Foreskin fibroblast (primary cell): ENCODE measurements at places on chromosomes 7 and 10.

DNA sequence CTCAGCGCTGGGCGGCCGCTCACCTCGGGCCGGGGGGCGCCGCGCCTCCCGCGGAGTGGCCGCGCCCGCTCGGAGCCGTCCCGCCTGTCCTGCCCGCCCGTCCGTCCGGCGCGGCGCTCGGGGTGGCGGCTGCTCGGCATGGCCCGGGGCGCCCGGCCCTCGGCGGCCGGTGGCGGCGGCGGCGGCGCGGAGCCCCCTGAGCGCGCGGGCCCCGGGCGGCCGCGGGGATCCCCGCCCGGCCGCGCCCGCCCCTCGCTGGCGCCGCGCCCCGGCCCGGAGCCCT is 338 bp downstream of the SDK1 start:
- no peak for DNase-seq

DNA sequence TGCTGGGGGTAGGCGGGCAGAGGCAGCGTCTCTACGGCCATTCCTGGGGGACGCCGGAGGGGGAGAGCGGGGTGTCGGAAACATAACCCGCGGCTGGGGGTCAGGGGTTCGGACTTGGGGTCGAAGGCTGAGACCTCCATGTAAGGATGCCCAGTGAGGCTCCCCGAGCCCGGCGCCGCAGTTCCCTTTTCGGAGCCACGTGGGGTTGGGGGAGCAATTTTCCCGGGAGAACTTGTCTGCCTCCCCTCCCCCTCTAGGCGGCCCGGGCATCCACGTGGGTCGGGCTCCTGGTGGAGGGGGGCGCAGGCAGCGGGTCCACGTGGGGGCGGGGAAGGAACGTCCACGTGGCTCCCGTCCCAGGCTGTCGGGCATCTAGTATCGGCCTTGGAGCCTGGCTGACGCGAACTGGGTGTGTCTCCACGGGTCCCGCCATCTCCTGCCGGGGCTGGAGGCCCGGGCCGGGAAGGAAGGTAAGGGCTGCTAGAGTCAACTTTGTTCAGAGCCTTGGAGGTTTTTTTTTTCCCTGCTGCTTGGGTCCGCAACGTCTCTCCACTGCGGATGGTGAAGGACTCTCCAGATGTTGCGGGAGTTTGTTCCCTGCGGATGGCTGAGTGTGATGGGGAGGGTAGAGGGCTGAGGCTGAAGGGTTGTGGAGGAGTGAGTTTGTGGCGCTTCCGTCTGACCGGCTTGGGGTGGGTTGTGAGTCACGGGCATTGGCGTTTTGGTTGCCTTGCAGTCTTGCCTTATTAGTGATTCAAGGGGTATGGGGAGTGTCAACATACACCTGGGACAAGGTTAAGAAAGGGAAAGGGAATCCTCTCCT is 744 bp downstream of the PPRC1 start:
- DNase-seq: peak; percentile 89

DNA sequence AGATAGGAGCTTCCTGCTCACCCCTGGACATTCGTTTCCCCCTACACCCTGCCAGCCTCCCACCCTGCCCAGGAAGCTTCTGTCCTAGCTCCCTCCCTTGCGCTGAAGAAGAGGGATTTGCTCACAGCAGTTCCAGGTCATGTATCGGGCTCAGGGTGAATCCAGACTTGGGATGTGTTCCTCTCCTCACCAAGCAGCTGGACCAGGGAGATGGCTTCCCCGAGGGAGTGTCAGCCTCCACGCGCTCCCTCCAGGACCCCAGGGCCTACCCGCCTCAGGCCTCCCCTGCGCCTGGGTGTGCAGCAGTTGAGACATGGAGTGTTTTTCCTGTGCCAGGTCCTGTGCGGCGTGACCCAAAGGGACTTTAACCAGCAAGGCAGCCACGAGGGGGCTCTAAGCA is 435.6 kb upstream of the FOXK1 start:
- DNase-seq: no peak

- DNase-seq: peak; percentile 39
These were observed at the start of gene KMT2C for GRCh38 chr7:152435384-152436110. TSS of gene KMT2C (minus strand) at chr7:152436003. CDS start at chr7:152435786, 217 bp downstream.

DNA sequence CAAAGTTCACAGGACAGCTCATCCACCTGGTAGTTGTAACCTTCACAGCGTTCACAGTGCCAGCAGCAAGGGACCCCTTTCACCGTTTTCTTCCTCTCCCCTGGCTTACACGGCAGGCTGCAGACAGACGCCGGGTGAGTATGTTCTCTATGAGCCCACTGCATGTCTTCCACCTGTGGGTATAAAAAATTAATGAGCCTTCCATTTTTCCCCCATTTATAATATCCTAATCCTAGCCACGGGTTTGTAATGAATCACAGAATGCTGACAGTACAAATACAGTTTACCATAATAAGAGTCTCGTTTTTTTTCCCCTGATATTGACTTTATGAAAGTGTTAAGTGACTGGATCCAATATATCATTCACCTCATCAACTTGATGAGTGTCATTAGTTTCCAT is 719.0 kb downstream of the GRM8 start:
- no peak for DNase-seq

- DNase-seq: no peak
These were observed 193.4 kb upstream of the STEAP4 start for GRCh38 chr7:88500131-88500530.

- DNase-seq: peak; percentile 72
These were observed 122.5 kb downstream of the OAT start for GRCh38 chr10:124296121-124296812.

GRCh38 chr7:88787777-88788176 is 7.8 kb downstream of the TEX47 start:
- no peak for DNase-seq

DNA sequence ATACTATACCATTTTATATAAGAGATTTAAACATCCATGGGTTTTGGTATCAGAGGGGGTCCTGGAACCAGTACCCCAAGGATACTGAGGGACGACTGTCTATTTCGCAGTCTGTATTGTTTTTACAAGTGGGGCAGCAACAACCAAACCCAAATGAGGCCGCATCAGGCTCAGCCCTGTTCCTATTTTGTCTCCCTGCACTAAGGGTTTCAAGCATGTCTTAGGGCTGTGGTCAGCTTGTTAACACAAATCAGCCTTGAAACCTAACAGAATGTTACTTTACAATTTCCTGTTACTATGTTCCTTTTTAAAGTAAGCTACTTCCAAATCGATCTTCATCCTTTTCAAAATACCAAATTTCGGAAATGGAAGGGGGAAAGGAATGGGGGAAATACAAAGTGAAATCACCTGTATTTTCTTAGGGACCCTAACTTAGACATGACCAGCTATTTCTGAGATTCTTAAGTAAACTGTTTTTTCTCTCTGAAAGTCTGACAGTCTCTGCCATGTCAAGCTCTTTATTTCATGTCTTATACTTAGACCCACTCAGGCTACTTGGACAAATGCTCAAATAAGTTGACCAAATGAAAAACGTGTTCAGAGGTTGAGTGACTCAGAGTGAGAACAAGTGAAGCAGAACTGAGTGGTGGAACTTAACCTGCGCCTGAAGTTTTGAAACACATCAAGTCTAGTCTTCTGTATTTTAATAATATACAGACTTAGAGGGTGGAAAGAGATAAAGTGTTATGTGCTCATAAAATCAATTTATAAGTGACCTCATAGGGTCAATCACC is 75.8 kb downstream of the C1GALT1 start:
- no peak for DNase-seq
